ENCODE measurements at places on chromosomes 3 and 15.

DNA sequence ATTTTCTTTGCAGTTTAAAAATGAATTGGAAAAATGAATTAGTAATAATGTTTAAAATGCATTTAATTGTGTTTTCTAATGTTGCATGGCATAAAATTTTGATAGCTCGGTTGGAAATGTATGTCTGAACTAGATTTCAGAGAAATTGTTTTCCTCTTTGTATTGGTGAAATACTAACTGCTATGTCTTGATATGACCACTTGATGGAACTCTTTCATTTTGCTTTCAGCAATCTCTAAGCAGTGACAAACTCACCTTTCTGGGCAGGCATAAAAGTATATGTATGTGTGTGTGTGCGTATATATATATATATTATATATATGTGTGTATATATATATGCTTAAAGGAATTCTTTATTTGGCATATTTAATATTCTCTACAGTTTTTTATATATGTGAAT is 239.3 kb upstream of the ZNF717 start:
- no peak for DNase-seq

DNA sequence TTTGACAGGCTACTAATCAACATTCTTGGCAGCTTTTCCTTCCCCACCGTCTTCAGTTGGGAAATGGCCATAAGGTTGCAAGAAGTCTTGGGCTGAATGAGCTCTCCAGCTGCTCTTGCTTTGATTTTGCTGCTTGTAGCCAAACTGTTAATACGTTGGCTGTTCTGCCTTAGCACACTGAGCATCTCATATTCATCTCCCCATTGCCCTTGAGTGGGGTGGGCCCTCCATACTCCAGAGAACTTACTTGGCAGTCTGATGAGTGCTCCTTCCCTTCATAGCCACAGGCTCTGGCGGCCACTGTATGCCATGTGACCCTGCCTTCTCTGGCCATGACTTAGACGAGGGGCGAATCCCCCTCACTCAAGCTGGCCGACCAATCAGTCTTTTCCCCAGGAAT is 25.8 kb upstream of the PAQR5 start:
- no peak for DNase-seq

DNA sequence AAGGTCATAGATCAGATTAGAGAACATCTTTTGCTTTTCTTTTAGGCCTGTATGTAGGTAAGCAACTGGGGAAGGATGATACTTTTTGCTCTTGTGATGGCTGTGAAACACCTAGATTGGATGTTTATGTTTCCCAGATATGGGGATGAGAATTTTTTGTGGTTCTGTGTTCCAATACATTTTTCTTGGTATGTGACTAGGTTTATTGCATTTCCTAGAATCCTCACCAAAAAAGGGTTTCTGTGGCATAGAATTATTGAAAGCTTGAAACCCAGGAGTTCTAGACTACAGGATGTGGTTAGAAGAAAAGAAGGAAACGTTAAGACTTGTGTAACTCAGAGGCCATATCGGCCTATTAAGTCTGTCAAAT is 25.8 kb downstream of the OXNAD1 start:
- DNase-seq: no peak

GRCh38 chr3:152738656-152739055 is 96.3 kb upstream of the P2RY1 start:
- no peak for DNase-seq

- DNase-seq: no peak
Observed at GRCh38 chr3:129469026-129469425, 29.0 kb downstream of the IFT122 start.

GRCh38 chr3:29236146-29236840 is 44.6 kb upstream of the RBMS3 start:
- DNase-seq: no peak

DNA sequence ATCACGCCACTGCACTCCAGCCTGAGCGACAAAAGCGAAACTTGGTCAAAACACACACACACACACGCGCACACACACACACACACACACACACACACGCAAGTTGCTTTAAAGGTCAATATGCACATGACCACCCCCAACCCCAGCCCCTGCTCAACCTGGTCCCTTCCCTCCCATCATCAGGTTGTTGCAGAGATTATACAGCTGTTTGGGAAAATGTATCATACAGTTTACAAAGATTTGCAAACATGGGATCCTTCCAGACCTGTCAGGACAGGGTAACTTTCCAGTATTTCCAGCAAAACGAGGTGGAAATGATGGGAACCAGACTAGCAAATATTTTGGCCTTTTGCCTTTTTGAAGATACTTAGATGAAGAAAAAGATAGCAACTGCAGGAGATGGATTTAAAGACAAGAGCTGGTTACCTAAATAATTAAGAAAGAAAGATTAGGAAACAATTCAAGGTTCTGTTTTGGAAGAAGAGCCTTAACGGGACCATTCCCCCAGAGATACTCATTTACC is 80.2 kb downstream of the TNIK start:
- DNase-seq: no peak

GRCh38 chr3:100637197-100637631 is 27.8 kb downstream of the ADGRG7 start:
- no peak for DNase-seq

DNA sequence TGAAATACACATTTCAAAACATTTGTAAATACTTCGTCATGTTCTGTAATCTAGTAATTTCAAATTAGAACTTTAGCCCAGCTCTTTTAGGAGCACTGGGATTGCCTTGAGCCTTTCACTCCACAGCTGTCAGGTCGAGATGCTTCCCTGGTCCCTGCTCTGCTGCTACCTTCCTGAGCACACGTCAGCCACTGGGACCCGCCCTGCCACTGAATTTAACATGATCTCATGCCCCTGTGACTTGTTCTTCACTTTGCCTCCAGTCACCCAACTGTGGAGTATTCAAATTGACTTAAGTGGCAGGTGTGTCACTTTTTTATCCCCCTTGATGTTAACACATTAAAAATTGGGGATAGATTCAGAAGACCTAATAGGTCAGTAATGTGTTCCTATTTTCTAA is 3.3 kb downstream of the ARRDC4 start:
- DNase-seq: no peak

- no peak for DNase-seq
Observed at GRCh38 chr15:74621546-74621920, 5.9 kb downstream of the CLK3 start.

DNA sequence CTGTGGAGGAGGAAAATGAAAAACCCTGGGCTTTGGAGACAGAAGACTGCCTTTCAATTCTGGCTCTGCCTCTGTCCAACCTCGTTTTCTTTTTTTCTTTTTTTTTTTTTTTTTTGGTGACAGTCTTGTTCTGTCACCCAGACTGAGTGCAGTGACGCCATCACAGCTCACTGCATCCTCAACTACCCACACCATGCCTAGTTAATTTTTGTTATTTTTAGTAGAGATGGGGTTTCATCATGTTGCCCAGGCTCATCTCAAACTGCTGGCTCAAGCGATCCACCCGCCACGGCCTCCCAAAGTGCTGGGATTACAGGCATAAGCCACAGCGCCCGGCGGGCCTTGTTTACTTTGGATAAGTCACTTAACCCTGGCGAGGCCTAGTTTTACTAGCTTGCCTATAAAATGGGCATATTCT is 66.3 kb upstream of the SLC25A26 start:
- no peak for DNase-seq

DNA sequence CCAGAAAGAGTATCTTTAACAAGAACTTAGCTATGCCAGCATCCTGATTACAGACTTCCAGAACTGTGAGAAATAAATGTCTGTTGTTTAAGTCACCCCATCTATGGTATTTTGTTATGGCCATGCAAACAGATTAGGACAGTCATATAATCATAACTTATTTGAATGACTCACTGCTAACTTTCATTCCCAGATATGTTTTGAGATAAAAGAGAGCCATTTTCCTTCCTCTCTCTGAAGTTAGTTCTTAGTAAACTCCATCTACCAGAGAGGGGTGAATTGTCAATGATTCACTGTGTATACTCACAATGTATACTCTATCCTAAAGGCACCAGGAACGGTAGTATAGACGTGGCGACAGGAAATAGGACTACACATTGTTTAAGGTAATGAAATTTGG is 179.4 kb upstream of the DPH6 start:
- no peak for DNase-seq

DNA sequence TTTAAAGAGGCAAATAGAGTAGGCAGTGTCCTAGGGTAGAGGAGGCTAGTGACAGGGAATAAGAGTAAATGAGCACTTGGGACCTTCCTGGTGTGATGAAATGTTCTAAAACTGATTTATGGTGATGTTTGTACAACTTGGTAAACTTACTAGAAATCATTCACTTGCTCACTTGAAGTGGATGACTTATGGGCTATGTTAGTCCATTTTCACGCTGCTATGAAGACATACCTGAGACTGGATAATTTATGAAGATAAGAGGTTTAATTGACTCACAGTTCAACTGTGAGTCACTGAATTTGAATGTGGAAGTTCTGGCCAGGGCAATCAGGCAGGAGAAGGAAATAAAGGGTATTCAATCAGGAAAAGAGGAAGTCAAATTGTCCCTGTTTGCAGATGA is 31.7 kb upstream of the DHX36 start:
- no peak for DNase-seq

GRCh38 chr3:123485551-123485950 is 36.7 kb upstream of the ADCY5 start:
- no peak for DNase-seq

DNA sequence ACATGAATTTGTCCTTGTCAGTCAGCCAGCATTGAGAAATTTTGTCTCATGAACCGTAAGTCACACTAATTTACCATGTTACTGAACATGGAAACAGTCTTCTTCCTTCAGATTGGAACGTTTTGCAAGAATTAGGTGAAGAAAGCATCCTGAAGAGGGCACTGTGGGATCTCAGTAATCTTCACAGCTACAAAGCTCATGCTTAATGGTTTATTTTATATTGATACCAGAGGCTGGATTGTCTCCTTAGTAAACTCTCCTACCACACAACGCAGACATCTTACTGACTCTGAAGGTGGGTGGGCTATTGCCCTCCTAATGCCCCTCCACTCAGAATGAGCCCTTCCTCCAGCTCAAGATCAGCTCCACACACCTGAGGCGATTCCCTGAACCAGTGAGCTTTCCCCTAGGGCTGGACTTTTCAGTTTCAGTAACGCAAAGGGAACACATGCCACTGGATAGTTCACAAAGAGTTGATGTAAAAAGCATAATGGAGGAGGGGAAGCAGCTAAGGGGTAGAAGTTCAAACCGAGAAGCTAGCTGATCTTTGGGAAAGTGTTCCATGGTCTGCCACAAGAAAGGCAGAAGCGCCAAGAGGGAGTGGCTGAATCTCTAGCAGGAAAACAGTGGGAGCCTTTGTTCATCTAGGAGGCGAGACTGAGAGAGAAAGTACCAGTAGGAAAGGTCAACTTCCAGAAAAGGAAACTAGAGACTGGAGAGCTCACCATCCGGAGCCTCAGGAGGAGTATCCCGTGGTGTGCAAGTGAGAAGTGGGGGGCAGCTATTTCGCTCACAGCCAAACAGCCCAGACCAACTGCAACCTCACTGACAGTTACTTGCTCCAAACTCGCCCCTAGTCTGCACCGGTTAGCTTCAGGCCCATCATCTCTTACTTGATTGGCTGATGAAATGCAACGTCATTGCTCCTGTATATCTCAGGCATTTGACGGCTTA is at the start of gene SLC9C1:
Gene SLC9C1, minus strand, starts transcription at position 849 of the 954 bp plus-strand sequence. CDS start 7,425 bp downstream, outside the sequence.
- peak; percentile 68 for DNase-seq

DNA sequence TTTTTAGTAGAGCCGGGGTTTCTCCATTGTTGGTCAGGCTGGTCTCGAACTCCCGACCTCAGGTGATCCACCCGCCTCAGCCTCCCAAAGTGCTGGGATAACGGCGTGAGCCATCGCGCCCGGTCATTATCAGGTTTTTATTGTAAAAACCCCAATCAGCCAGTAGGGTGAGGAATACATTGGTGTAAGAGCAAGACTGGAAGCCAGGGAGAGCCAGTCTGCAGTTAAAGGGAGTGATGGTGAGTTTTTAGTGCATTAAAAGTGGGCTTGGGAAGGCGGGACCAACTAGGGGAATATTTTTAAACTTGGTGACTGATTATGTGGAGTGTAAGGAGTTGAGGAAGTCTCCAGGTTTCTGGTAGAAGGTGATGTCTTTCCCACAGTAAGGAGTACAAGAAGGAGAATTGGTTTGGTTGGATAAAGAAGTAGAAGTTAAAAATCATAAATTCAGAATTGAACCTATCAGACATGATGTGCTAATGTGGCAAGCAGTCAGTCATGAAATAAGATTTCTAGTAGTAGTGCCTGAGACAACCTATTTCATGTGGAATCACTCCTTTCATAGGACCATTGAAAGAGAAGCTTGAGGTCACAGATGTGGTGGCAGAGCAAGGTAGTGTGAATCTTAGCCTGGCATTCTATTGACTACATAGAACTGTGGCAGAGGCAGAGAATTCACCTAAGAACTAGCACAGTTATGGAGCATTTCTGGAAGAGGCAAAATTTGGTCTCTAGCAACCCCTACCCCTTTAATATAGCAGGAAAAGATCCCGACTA is 2.4 kb upstream of the DCBLD2 start:
- DNase-seq: no peak

DNA sequence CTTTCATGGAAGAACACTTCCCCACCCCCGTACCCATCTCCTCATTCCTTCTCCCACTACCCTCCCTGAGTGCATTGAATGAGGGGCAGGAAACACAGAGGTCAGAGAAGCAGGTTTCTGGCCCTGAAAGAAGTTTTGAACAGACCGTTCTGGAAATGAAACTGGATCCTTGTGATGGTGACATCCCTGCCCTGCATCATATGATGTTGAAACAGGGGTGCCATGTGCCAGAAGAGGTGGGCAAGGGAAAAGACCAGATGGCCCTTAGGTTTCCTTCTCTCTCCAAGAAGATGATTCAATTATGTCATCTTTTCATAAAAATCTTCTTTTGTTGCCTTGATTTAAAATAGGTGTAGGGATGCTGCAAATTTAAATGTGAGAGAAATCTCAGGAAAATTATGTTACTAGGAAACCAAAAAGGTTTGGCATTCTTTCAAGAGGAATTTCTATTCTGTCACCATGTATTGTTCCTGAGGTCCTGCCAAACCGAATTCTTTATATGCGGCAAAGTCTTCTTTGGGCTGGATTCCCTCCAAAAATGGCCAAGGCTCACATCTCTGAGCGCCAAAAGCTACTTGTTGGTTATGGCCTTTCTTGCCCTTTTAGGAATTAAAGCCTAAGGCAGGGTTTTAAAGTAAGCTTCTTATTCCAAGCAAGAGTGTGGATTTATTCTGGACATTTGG is 19.9 kb upstream of the TNFAIP8L3 start:
- DNase-seq: peak; percentile 36

- no peak for DNase-seq
Observed at GRCh38 chr3:46090161-46090591, 62.9 kb upstream of the XCR1 start.

GRCh38 chr3:185744997-185745843 is 79.6 kb downstream of the IGF2BP2 start:
- DNase-seq: peak; percentile 91
